ENCODE measurements at places on chromosomes 7 and 10.

DNA sequence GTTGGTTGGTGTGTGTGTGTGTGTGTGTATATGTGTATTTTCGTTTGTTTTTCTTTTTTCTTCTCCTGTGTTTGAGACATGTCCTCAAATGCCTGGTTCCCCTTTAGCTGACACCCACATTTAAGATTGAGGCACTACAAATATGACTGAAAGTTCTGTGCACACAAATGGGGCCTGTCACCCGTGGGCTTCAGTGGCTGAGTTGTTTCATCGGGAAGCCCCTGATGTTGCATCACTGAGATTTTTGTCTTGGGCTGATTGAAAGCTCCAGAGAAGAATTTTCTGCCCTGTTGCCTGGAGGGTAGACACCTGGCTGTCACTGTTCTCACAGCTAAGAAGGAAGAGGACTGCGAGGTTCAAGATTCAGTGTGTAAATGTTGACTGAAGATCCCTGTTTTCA, 283.8 kb upstream of the C7orf33 start:
- no peak for DNase-seq

- DNase-seq, result no peak
Measured at GRCh38 chr7:10798044-10798443, 175.6 kb upstream of the PHF14 start.

DNA sequence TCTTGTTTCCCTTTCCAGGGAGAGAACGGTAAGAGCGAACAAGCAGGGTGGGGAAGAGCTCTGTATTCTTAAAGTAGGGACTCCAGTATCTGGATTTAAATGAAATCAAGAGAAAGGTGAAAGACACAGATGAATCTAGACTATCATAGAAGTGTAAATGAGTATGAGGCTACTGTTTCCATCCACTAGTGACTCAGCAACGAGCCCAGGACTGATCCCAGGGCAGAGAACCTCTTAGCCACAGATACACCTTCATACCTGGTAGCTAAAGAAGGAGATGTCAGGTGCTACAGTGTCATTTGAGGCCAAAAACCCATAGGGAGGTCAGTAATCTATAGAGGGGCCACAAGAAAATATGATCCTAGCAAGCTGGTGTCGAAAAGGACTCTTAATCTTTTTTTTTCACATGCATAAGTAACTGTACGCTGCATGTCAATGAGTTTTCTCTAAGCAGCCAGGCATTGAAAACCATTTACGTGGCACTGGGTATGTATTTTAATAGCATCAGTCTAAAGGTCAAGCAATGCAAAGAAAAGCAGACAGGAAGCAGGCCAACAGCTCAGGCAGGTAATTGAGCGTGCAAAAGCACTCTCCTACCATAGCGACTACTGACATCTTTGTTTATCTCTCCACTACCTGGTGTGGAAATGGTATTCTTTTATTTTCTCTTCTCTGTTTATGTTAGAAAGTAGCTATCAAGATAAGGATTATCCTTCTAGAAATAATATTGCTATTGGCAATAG, 91.5 kb upstream of the EGR2 start:
- DNase-seq, result no peak

DNA sequence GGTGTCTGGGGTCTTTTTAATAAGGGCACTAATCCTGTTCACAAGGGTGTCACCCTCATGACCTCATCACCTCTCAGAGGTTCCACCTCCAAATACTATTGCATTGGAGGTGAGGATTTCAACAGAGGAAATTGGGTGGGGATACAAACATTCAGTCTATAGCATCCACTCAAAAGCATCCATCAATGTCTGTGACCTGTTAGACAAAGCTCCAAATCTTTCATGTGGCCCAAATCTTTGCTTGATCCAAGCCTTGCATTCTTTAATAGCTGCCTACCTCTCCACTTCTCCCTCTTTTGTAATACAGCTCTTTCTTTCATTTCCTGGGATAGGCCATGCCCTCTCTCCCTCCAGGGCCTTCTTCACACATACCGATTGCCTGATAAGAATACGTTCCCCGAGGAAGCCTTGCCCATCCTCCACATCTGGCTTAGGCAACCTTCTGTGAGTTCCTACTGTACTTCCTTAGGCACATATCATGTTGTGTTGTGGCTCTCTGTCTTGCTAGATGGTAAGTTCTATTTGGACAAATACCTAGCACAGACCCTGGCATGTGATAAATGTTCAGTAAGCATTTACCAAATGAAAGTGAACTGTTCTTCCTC, 66.1 kb downstream of the CREM start:
- no peak for DNase-seq

GRCh38 chr10:117653170-117653515, 110.6 kb downstream of the EMX2 start:
- DNase-seq, result no peak

DNA sequence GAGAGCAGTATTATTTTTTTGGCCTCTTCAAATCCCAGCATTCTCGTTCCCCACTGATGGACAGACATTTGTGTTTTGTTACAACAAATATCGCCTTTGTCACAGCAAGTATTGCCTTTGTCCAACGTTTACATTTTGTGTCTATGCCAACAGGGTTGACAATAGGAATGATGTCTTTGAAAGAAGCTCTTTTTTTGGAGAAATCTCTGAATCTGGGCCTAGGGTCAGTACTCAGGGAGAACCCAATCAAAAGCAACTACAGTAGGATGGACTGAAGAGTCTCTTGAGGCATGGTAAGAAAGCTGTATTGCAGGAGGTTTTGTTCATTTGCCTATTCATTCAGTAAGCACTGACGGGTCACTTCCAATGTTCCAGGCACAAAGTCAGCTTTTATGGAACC, 57.7 kb upstream of the KLF14 start:
- no peak for DNase-seq

- no peak for DNase-seq
Measured at GRCh38 chr10:112383325-112383724, 9.4 kb downstream of the ACSL5 start.

GRCh38 chr10:59807629-59808620, 54.7 kb upstream of the MRLN start:
- DNase-seq, result no peak

- no peak for DNase-seq
Measured at GRCh38 chr10:104663076-104663475, 22.0 kb downstream of the SORCS3 start.

- peak; percentile 65 for DNase-seq
Measured at GRCh38 chr10:77877441-77878344, 48.9 kb downstream of the DLG5 start.

DNA sequence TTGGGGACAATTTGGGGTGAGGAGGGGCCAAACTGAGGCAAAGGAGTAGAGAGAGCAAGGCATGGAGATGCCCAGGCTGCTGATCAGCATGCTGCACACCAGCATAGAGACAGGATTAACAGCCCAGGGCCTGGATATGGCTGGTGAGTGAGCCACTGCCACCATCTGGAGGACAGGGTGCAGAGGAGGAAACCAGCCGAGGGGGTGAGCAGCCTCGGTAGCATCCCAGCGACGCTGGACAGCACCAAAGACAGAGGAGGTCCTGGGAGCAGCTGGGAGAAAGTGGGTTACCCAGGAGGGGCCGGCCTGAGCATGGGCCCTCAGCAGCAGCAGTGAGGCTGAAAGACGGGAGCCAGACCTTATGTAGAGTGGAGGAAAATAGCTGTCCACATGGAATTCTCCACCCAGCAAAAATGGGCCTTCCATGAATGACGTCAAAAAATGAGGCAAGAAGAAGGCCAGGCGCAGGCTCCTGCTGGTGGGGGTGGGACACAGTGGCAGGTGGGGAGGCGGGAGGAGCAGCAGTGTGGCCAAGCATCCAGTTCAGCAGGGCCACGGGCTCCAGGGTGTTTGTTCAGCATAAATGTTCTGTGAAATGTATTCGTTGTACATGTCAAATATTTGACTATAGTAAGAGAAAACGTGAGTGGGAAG, 16.7 kb downstream of the RET start:
- no peak for DNase-seq

GRCh38 chr10:114024876-114025610, 18.6 kb upstream of the ADRB1 start:
- no peak for DNase-seq

GRCh38 chr10:102195296-102195870, 30.7 kb upstream of the ELOVL3 start:
- no peak for DNase-seq

DNA sequence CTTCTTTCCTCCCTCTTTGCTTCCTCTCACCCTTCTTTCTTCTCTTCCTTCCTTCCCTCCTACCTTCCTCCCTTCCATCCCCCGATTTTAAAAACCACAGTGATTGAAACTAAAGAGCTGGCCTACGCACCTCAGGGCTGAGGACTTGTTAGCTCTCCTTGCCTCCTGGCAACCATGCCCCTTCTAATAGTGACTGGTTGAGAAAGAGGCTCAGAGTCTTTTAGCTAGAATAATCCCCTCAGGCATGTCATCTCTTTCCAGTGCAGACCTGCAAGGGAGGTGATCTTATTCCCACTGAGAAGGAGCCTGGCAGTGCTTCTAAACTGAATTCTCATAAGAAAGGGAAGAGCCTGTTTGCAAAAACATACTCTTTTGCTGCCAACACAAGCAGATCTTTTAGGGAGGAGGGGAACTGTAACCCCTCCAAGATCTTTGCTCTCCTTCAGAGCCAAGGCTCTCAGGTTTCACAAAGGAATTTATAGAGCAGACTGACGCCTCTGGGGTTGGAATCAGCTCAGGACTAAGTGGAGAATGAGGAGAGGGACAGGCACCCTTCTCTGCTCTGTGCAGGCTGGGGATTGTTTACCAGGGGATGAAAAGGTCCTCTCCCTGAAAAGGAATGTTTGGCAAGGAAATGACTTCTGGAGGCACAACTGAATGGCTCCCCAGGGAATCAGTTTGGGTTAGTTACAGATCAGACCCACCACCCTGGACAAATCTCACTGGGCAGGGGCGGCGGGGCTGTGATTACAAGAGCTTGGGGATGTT, 9.4 kb upstream of the ANKRD1 start:
- peak; percentile 46 for DNase-seq

- DNase-seq, result no peak
Measured at GRCh38 chr7:1454542-1454941, 4.7 kb downstream of the MICALL2 start.

DNA sequence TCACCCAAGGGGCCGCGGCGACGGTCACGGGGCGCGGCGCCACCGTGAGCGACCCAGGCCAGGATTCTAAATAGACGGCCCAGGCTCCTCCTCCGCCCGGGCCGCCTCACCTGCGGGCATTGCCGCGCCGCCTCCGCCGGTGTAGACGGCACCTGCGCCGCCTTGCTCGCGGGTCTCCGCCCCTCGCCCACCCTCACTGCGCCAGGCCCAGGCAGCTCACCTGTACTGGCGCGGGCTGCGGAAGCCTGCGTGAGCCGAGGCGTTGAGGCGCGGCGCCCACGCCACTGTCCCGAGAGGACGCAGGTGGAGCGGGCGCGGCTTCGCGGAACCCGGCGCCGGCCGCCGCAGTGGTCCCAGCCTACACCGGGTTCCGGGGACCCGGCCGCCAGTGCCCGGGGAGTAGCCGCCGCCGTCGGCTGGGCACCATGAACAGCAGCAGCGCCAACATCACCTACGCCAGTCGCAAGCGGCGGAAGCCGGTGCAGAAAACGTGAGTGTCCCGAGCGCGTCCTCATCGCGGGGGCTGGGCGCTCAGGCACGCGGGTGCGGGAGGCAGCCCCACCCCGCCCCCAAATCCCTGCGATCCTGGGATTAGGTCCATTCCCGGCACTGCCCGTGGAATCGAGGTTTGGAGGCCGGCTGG, 509 bp downstream of the AHR start:
- no peak for DNase-seq

DNA sequence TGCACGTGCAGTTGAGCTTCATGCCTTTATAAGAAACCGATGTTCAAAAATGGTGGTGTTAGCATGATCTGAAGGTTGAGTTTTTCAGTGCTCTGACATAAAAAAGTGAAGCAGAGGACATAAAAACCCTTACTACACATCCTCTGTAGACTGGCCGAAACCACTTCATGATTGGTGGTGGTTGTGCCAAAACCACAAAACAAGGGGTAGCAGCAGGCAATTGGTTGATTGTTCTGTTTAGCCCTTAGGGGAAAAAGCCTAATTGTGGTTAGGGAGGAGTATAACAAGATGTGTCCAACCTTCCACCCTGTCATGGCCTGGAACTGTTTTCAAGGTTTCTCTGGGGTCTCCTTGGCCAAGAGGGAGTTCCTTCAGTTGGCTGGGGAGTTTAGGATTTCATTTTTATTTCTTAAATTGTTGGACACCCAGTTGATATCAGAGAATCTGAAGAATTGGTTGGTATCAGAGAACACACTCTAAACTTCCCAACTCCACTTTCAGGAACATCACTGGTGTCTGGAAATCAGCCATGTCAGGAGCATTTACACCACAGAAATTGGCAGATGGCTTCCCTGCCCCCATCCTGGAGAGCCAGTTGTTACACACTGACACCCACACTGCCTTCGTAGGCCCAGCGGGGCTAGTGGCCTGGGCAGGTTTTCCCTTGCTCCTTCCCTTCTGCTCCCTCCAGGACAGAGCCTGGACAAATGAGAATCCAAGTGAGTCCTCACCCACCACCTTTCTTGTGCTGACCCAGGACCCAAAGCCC, 18.8 kb downstream of the MRPS24 start:
- no peak for DNase-seq

- DNase-seq, result no peak
Measured at GRCh38 chr10:69679736-69680135, 49.7 kb downstream of the FAM241B start.

DNA sequence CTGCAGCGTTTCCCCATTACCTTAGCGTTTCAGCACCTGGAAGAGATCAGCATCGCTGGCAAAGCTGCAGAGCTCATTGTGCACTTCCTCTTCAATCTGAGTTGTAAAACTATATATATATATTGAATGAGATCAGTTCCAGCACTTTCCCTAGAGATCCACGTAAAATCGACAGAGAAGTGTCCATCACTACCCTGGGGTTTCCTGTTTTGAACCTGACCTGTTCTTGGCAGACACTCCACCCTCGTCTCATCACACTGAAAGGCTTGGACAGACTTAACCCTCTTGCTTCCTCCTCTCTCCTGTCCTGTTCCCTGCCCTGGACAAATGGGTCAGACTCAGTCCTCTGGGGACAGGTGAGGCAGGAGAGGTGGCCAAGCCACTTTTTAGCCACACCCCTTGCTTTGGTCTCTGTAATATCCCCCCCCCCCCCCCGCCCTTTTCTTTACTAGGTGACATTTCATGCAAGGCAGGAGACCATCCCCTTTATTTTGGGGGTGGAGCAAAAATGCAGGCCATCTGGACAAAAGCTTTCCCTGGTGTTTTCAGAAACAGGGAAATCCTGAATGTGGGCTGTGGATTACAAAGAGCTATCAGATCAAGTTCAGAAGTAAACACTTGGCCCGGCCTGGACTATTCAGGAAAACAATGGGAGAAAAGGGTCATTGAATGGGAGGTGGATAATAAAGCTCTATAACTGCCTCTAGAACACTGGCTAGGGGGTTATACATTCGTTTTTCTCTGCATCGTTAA, 83.7 kb upstream of the KDM7A start:
- DNase-seq, result no peak

DNA sequence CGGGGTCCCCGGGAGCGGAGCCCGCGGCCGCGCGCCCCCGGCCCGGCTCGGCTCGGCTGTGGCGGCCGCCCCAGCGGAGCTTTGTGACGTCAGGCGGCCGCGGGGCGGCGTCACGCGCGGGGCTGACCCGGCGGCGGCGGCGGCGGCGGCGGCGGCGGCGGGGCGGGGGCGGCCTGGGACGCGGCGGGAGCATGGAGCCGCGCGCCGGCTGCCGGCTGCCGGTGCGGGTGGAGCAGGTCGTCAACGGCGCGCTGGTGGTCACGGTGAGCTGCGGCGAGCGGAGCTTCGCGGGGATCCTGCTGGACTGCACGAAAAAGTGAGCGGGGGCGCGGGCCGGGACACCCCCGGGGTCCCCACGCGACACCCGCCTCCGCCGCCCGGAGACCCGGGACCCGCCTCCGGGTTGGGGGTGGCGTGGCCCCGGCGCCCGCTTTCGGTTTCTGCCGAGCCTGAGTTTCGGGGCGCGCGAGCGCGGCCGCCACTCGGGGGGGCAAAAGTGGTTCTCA, at the start of gene PWWP2B:
TSS of gene PWWP2B (plus strand) at position 165 of the 506 bp plus-strand sequence. CDS start at position 192, 27 bp downstream.
- no peak for DNase-seq
